ENCODE measurements at places on chromosomes 4 and X.

DNA sequence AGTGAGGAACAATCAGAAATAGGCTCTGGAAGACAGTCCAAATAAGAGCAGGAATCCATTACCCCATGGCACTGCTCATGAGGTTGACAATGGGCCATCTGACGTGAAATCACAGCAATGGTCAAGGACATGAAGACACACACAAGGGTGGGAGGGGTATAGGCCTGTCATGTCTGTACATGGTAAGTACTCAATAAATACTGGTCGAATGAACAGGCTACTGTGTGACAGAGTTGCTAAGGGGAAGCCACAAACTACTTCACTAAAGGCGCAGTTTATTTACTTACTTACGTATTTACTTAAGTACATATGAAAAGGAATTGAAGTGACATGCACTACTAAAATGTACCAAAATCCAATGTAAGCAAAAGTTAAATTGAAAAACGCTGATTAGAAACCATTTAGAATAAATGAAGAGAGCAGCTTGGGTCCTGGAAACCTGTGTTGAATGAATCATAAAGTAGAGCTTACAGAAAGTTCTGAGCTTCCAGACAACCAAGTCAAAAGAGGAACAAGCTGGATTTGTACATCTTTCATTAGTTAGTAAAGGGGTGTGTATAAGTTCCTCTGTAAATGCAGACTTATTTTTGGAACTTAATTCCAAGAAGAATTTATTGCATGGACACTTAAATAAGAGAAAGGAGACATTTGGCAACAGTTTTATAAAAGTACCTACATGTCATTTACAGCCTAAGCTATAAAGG, 32.7 kb downstream of the ALPK1 start:
- DNase-seq, result no peak

- no peak for DNase-seq
Measured at GRCh38 chr4:83358410-83358809, 23.8 kb upstream of the HPSE start.

DNA sequence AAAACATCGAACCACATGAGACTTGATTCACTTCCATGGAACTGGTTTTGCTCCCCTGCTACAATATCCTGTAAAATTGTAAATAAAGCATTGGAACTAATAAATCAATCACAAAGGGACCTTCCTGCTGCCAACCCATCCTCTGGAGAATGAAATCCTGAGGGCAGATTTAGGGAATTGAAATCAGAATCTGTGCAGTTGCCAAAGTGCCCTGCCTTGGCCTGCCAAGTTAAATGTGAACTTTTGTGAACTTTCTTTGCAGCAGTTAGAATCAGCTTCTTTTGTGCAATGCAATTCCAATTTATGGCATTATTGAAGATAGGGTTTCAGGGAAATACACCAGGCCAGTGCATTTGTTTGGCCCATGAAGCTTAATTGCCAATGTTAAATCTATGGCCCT, 263.1 kb downstream of the PTTG2 start:
- no peak for DNase-seq

DNA sequence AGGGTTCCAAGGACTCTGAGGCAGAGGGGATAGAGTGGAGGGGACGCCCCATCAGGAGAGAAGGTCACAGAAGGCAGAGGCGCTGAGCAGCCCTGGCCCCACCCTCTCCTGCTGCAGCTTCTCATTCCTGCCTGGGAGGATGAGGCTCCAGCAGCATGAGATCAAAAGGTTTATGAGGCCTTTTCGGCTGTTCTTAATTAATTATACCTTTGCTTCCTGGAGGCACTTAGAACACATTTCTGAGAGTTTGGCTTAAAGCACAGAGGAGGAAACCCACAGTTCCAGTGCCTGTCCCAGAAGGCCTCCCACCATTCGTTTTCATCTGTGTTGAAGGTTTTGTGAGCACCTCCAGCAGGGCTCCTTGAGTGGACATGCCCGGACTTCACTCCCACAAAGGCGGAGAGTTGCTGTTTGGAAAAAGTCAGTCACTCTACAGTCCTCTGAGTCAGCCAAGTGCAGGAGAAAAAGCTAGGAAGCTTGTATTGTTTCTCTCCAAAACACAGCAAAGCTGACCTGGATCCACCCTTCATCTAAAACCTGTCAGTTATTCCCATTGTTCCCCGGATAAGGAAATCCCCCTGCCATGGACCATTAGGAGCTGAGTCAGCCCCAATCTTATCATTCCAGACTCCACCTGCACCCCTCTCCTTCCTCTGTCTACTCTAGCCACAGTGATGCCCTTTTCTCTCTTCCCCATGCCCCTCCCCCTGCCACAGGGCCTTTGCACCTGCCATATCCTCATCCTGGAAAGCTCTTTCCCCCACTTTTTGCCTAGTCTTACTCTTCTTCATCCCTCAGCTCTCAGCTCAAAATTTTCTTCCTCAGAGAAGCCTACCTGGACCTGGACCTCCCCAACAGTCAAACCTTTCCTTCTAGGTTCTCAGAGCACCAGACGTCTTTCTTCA, 276.8 kb downstream of the FBXW7 start:
- DNase-seq, result no peak

- no peak for DNase-seq
Measured at GRCh38 chr4:184370711-184371389, 103.5 kb downstream of the IRF2 start.

DNA sequence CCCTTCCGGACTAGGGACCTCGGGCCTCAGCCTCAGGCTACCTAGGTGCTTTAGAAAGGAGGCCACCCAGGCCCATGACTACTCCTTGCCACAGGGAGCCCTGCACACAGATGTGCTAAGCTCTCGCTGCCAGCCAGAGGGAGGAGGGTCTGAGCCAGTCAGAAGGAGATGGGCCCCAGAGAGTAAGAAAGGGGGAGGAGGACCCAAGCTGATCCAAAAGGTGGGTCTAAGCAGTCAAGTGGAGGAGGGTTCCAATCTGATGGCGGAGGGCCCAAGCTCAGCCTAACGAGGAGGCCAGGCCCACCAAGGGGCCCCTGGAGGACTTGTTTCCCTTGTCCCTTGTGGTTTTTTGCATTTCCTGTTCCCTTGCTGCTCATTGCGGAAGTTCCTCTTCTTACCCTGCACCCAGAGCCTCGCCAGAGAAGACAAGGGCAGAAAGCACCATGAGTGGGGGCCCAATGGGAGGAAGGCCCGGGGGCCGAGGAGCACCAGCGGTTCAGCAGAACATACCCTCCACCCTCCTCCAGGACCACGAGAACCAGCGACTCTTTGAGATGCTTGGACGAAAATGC, at the start of gene WAS:
Gene WAS (plus strand): TSS at position 389 of the 572 bp plus-strand sequence. CDS start 55 bp downstream, at position 444.
- DNase-seq, result no peak

DNA sequence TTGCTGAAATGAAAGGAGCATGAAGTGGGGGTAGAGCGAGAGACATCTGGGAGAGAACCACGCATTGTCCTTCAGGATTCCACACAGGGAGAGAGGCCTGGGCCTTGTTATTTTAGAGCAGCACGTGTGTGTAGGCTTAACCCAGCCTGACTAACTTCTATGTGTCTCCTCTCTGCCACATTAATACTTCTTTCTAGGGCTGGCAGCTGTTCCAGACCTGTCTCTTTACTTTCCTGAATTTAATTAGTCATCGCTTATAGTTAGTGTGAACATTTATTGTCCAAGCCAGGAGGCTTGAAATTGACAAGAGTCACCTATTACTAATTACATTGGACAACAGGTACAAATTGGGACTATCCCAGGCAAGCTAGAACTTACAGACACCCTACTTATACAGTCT, 51.3 kb downstream of the SMAD1 start:
- DNase-seq, result no peak

DNA sequence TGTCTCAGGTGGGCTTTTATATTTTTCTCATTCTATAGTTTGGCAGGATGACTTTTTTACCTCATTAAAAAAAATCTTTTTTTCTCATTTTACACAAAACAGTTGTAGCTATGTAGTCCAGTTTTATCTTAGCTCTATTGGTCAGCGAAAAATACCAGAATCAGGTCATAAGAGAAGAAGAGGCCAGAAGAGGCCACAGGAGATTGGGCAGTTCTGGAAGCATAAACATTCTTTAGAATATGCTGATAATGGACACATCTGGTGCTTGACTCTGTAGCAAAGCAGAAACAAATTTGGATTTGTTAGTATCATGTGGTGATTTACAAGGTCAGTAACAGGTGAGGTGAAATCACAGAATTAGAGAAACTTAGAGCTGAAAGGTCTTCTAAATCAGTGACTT, 66.6 kb upstream of the ARHGAP24 start:
- DNase-seq, result no peak

GRCh38 chrX:107729558-107730297, 45.9 kb downstream of the TSC22D3 start:
- DNase-seq, result no peak

DNA sequence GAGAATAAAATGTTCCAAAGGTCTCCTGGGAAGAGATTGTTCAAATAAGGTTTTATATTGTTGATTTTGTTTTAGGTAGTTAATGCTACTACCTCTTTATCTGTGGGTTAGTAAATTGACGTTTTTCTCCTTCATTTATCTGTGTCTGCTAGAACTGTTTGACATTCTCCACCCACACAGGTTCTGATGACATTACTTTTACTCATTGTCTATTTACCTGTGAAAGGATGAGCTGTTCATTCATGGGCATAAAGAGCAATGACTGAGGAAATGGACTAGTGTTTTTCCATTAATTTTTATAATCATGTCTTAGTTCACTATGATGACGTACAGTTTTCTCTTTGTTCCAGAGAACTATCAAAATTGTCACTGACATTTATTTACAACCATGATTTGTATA, 75.6 kb downstream of the CPE start:
- no peak for DNase-seq

Measured in 8988T (cell line).